CD4-positive, CD25-positive, alpha-beta regulatory T cell (primary cell): ENCODE measurements at places on chromosomes 4 and X.
A peak's percentile ranks its signal among the peaks of the same experiment; 100 is the strongest.

DNA sequence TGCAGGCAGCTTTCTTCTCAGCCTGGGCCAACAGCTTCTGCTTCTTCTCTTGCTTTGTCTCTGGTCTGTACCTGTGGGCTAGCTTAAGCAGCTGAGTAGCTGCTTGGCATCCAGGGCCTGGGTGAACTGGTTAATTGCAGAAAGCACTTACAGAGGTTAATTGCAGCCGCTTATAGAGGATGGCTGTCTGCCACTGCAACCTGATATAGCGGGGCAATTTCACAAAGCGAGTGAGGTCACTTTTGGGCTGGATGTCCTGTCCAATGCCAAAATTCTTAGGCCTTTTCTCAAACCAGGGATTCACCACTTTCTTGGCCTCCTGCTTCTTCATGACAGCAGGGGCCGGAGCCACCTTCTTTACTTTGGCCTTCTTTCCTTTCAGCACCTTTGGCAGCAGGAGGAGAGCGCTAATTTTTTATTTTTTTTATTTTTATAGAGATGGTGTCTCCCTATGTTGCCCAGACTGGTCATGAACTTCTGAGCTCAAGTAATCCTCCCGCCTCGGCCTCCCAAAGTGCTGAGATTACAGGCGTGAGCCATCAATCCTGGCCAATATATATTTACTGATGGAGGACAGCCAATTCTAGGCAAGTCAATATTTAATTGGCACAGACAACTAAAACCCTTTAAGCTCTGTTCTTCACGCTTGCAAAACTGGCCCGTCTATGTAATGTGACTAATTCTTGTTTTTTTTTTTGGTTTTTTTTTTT, 61.0 kb downstream of the ENOPH1 start:
- no peak for DNase-seq

- peak; percentile 2 for DNase-seq
Observed at GRCh38 chr4:154018659-154019058, 229.8 kb upstream of the SFRP2 start.

- DNase-seq, result no peak
Observed at GRCh38 chr4:168319486-168320019, 1.0 kb upstream of the DDX60 start.

DNA sequence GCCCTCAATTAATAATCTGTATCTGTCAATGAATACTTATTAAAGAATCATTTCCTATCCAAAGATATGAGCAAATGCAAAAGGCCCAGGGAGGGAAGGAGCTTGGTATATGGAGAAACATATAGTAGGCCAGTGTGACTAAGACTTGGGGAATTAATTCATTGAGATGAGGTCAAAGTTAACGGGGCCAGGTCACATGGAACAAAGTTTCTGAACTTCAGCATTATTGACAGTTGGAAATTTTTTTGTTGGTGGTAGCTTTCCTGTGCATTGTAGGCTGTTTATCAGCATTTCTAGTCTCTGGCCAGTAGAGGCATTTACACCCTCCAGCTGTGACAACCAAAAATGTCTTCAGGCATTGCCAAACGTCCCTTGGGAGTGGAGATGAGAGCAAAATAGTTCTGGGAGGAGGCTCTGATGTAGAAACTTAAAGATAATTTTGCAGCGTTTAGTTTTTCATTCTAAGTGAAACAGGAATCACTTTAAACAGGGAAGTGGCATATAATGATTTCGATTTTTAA, 202.0 kb downstream of the SLC4A4 start:
- no peak for DNase-seq

DNA sequence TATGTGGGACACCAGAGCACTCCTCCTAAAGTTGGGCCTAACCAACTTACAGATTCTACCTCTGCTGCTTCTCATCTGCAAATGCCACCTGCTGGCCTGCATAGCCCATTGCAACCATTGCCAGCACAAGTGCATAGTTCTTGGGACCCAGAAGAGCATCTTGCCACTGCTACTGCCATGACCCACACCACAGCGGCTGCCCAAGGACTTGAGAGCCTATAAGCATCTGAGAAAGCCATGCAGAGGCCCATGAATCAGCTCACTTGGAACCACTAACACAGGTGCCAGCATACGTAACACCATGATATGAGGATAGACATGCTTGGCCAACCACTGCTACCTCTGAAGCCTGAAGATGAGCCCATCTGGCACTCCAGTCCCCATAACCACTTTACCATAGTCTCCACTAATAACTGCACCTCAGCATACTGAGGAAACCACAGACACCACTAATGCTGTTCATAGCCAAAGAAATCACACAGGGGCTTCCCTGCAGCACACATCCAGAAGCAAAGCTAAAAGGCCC, 258.1 kb upstream of the AGTR2 start:
- no peak for DNase-seq
